Smooth muscle cell of the umbilical artery (primary cell): ENCODE measurements at places on chromosomes 7 and 10. TPM values are rescaled to one million over a fixed set of nuclear protein-coding genes. Genes with fewer than 3 reads are reported as not detected.

The FBXL13 gene
- 2.1 and 2.3 TPM in 2 replicates for total RNA-seq

The SPAM1 gene
- total RNA-seq = not detected in 2 replicates

The FAM25C gene
- not detected in 2 replicates for total RNA-seq

The CTNNA3 gene
- under 0.01 and 0.32 TPM in 2 replicates for total RNA-seq

The GATA3 gene
- not detected in 2 replicates for total RNA-seq

The HIPK2 gene
- total RNA-seq = 12.5 and 35.9 TPM in 2 replicates

The AKR1C8 gene
- not detected in 2 replicates for total RNA-seq

The ZP3 gene
- 0.89 and 1.8 TPM in 2 replicates for total RNA-seq

The FGL2 gene
- total RNA-seq = 0.09 and 0.30 TPM in 2 replicates

The CDHR3 gene
- 1.2 TPM in 2 replicates for total RNA-seq

The STEAP1 gene
- 12.5 and 20.5 TPM in 2 replicates for total RNA-seq

The STEAP1B gene
- total RNA-seq = 1.5 and 11.4 TPM in 2 replicates

The SLC16A12 gene
- 0.14 TPM in 1 of 2 replicates, not detected in the other for total RNA-seq

The SPDYE5 gene
- total RNA-seq = not detected in 2 replicates

The INHBA gene
- 195 and 257 TPM in 2 replicates for total RNA-seq

The NME8 gene
- total RNA-seq = not detected in 2 replicates
